ENCODE measurements at places on chromosomes 13 and 19.
A peak's percentile ranks its signal among the peaks of the same experiment; 100 is the strongest.

DNA sequence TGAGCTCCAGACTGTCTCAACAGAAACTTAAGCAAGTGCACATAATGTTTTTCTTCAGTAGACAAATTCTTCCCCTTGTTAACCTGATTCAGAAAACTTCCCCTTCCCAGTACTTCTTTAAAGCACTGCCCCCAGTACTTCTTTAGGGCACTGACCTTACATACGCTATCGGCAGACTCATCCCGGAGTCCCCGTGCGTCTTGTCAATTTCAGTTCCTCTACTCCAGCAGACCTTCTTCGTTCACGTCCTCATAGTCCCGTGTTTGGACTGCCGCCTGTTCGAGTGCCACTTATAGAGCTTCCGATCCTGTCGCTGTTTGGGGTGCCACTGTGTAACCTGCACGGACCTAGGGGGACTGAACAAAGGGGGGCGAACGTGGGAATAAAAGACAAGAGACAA is 29.0 kb downstream of the ZNF627 start:
- DNase-seq, result no peak

DNA sequence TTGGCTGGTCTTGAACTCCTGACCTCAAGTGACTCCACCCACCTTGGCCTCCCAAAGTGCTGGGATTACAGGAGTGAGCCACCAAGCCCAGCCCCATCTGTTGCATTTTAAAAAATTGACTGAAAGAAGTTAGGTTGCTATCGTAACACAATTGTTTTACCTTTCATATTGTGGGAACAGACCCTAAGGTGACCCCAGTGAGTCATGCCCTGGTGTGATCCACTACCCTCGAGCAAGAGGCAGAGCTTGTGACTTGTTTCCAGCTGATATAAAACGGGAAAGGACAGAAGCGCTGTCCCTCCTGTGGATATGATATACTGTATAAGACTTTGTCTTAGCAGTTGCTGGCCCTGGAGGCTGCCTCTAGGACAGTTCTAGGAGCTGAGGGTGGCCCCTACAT is 308.6 kb downstream of the HS6ST3 start:
- no peak for DNase-seq

GRCh38 chr13:26589754-26590153 is 32.3 kb downstream of the WASF3 start:
- DNase-seq, result no peak

GRCh38 chr19:58045411-58046050 is 11.7 kb downstream of the ZSCAN1 start:
- DNase-seq, result no peak

DNA sequence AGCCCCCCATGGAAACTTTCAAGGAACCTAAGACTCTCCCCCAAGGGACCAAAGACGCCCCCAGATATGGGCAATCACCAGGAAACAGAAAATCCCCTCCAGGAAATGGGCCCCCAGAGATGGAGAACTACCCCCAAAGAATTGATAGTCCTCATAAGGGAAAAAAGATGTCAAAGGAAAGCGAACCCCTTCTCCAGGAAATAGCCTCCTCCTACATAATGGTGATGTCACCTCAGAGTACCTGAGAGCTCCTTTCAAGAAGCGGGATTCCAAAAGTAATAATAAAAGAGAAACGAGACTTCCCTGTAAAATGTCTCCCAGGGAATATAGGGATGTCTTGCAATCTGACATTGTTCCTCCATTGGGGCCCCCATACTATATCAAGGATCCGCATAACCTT is 1.1 kb downstream of the CDKN2D start:
- no peak for DNase-seq

GRCh38 chr13:110233951-110234280 is 73.0 kb downstream of the COL4A1 start:
- no peak for DNase-seq

GRCh38 chr13:67827992-67828391 is 597.9 kb upstream of the PCDH9 start:
- DNase-seq, result no peak

GRCh38 chr13:111303559-111303958 is 16.9 kb upstream of the TEX29 start:
- no peak for DNase-seq

DNA sequence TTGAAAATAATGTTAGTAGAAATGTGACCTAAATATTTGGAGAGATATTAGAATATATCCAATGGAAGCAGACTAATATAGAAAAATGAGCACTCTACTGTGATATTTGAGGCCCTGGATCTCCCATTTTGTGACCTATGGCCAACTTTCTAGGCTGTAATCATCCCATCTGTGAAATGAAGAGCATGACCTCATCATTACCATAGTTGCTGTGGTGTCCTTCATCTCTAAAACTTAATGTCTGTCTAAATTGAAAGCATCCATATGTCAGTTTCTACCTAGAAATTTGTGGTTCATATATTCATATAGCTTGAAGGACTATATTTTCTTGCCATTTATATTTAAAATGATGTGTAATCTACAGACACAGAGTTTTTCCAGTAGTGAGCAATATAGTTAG is 41.6 kb downstream of the PAN3 start:
- DNase-seq, result no peak

DNA sequence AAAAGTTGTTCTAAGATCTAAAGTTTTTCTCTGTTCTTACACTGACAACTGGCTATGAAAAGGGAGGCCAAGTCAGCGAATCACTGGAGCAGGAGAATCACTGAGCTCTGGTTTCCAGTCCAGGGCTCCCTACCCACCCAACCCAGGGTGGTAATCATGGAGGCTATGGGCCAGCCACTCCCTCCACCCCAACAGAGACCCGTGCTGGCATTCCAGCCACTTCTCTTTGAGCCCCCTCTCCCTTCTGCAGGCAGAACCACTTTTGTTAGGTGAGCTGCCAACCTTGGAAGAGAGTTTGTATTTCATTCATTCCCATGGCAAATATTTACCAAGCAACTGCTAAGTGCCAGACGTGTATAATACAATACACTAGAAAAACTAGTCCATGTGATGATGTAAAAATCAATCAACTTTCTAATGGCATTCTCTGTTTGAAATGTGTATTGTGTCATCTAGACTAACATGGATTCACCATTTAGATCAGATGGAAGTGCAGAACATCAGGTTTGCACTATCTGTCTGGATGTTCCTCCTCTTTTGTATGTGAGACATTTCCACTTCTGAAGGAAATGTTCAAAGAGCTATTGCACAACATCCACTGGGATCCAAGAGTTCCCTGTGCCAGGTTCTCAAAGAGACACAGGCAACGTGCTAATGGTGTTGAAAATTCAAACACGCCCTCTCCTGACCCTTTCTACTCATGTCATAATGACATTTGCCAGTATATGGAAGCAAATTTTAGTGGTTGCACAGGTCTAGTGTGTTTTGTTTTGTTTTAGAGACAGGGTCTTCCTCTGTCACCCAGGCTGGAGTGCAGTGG is 5.3 kb downstream of the MLNR start:
- no peak for DNase-seq

- no peak for DNase-seq
These were observed 748.1 kb upstream of the SGCG start for GRCh38 chr13:22432690-22433089.

- DNase-seq, result no peak
These were observed 84.4 kb upstream of the SPATA13 start for GRCh38 chr13:24076109-24076508.

GRCh38 chr13:78601874-78602560 is 1.3 kb downstream of the POU4F1 start:
- DNase-seq, result no peak

DNA sequence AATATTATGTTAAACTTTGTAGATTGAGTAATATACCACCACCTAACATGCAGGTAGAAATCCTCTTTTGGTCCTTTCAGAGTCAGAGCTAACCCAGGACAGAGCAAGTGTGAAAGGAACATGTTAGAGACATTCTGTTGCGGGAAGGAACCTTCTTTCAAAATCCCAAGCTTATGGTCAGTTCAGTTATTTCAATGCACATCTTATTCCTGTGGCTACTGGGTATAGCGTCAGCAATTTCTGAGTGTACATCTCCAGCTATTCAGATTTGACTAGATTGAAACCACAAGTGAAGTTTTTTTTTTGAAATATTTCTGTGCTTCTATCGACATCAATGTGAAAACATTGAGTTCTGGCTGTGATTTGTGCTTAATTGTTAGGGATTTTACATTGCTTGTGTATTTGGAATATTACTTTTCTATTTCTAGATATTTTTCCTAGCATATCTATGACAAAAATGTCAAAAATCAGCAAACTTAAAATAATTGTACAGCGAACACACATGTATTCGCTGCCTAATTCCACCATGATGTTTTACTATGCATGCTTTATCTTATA is 165.3 kb downstream of the LMO7 start:
- no peak for DNase-seq

DNA sequence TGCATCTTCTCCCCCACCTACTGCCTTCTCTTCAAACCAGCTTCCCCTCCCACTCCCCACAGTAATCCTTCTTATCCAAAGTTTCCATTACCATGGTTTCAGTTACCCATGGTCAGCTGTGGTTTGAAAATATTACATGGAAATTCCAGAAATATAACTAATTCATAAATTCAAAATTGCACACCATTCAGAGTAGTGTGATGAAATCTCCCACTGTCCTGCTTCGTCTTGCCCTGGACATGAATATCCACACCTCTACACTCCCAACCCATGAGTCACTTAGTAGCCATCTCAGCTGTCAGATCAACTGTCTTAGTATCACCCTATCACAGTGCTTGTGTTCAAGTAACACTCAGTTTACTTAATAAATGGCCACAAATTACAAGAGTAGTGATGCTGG is 3.8 kb upstream of the KCTD12 start:
- no peak for DNase-seq

DNA sequence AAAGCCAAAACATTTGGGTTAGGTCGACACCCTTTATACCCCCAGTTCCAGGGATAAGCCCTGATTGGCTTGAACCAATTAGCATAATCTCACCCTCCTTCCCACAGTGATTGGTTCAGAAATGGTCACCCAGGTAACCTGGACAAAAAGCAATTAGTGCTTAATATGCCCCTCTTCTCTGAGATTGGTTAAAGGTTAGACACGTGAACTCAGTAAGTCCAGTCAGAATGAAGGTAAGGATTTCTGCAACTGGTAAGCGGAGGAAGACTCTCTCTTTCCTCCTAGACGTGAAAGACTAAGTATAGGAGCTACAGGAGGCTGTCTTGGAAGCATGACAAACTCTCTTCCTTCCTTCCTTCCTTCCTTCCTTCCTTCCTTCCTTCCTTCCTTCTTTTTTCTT is 1.3 kb upstream of the PNMA8C start:
- DNase-seq, result no peak

DNA sequence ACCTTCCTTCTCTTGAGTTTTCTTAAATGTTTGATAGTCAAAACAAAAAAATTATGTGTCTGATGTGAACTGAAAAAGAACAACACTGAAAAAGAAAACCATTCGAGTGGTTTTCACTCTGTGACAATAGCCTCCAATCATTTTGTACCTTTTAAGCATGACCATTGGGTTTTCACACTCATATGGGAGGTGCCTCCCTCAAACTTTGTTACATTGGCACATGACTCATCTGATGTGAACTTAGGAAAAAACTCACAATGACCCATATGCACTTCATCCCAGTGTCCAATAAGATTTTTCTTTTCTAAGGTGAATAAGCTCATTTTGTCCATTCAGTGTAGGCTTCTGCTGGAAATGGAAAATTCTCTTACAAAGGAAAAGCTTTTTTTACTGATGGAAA is 66.6 kb upstream of the XPO4 start:
- DNase-seq, result no peak

- no peak for DNase-seq
These were observed 8.8 kb downstream of the ATP4B start for GRCh38 chr13:113649212-113649611.

GRCh38 chr13:59755632-59756290 is 408.0 kb downstream of the DIAPH3 start:
- no peak for DNase-seq

DNA sequence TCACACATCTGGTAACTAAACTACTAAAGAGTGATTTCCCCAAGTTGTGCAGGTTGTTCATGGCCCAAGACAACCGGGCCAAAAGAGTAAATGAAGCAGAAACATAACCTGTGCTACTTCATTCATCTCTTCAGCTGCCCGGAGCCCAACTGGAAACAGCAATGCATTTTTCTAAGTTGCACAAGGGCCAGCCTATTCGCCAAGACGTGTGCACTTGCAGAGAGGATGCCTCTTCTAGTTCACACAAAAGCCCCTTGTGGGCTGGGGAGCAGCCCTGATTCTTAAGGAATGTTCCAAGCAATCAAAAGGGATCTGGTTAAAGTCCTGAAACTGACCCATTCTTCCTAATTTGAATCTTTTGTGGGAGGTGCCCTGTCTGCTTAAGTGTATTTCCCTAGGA is 275.8 kb downstream of the SHISA2 start:
- no peak for DNase-seq

DNA sequence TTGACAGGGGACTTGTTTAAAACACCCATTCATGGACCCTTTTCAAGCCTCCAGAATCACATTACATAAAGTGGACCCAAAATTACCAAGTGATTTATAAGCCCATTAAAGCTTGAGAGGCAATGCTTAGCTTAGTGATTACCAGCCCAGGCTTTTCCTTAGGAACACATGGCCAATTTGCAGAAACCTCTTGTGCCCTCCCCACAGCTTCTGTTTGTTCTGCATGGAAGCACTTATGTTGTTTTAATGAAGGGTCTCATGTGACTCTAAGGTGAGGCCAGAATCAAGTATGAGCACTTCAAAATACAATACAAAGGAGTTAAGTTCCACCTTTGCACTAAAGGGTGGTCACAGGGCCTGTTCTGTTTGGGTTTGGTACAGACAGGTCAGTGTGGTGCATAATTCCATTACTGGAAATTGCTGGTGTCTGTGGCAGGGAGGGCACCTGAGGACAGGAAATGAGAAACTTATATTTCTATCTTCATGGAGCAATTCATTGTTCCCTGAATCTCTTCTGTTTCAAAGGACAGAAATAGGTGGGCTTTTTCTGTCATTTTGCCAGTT is 15.3 kb downstream of the ZNF486 start:
- DNase-seq, result no peak

DNA sequence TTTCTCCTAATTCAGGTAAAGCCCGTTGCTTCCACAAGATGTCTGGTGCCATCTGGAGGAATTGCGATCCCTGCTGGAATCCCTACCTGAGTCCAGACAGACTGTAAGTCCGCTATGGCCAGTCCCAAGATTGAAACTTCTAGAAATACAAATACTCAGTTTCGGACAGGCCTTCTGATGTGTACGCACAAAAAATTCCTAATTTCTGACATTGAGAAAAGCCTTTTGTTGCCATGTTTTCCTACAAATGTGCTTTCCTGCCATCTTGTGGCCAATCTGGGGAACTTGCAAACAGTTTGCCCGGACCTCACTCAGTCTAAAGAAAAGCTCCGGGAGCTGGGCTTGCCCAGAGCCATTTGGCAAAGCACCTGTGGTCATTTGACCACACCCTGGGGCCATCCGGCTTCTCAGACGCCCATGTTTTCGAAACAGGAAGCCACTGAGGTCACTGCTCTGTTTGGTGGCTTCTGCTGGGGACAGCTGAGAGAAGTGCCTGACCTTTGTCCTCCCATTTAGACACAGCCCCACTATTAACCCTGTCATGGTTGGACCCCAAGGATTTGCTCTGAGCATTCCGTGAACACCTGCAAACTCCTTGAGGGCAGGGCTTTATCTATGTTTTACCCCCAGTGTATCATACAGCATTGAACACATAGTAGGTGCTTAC is 79.4 kb downstream of the SLC15A1 start:
- peak; percentile 10 for DNase-seq

GRCh38 chr13:100438059-100438788 is 150.4 kb downstream of the GGACT start:
- no peak for DNase-seq

- DNase-seq, result no peak
These were observed 128.9 kb downstream of the COG6 start for GRCh38 chr13:39784347-39784746.
